ENCODE measurements at places on chromosomes 12 and 14.

DNA sequence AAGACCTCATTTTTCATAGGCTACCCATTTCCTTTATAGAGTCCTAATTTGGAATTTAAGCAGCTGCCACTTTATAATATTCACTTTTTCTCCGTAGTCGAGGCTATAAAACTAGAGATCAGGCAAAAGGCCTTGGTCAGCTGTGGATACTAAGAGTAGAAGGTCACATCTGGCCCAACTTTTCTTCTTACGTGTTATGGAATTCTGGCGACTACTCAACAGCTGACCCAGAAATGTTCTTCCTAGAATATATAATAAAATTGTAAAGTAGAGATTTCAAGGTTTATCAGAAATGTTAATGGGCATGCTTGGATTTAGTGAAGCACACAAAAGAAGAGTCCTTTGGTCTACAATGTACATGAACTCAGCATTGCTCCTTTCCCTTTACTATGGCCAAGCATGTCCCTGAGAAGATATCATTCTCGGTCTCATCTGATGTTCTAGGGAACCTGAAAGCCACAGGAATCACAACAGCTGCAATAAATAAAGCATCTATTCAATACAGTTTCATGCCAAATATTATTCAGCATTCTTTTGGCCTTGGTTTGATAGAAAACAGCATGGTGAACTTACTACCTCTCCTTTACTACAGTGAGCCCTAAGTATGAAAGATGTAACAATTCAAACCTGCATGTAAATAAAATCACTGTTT, 261.4 kb upstream of the NPAS3 start:
- no peak for DNase-seq

DNA sequence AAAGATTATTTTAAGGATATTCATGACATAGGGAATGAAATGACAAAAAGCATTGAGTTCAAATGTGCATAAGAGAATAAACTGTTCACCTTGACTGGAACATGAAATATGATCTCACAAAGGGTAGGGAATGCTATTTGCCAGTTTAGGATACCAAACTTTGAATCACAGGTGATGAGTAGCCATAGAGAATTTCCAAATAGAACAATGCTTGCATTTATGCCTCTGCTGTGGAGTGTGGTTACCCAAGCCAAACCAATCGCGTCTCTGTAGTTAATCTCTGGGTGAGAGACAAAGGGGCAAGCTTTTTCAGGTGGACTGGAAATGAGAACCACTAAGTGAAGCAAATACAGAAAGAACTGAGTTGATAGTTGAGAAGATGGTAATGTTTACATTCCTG, 371.1 kb upstream of the RPL10L start:
- no peak for DNase-seq

- DNase-seq: no peak
Observed at GRCh38 chr12:93745286-93745685, 68.1 kb downstream of the CRADD start.

DNA sequence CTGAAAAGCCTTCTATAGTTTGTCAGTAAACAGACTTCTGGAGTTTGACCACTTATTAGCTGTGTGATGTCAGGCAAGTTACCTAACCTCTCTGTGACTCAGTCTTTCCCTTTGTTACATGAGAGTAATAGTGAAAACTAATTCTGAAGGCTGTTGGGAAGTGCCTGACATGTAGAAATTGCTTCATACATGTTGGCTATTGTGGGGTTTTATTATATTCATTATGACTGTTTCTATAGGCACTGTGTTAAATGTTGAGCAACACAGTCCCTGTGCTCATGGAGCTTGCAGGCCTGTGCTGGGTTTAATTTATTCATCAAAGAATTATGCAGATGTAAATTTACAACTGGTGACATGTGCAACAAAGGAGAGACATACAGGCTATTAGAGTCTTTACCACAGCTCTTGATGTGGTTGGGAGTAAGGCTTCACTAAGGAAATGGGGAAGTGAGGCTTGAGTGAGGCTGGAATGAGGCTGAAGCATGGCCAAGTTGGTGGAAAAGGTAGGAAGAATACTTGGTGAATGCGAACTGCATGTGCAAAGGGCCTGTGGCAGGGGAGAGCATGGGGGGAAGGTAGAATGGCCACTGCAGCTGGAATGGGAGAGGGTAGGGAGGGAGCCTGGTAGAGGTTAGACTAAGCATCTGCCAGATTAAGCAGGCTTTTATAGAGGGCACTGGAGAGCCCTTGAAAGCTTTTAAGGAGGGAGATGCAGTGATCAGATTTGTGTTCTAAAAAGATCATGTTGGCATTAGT, 236.4 kb upstream of the CRY1 start:
- DNase-seq: no peak

DNA sequence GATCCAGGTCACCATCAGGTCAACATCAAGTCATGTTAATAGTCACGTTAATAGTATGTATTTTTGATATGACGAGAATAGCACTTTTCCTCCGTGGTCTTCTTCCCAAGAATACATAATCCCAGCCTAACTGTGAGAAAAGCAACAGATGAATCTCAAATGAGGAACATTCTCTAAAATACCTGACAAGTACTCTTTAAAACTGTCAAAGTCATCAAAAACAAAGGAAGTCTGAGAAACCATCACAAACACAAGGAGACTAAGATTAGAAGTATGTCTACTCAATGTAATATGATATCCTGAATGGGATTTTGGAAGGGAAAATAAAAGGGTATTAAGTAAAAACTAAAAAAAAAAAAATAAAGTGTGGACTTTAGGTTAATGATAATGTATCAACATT, 36.8 kb upstream of the GLIPR1 start:
- no peak for DNase-seq
